ENCODE measurements at places on chromosomes 4 and X. TPM values are rescaled to one million over a fixed set of nuclear protein-coding genes. Genes with fewer than 3 reads are reported as not detected.

C1QTNF7 gene
- total RNA-seq = 2.3 TPM

GRCh38 chrX:71241301-71241700, 12.6 kb downstream of the ZMYM3 start:
- DNase-seq = no peak

- no peak for DNase-seq
Measured at GRCh38 chrX:43446752-43447151, 209.3 kb upstream of the MAOA start.

MAGEE2 gene
- total RNA-seq = 0.40 TPM

KCNE5 gene
- total RNA-seq = 0.47 TPM

SHROOM2 gene
- 1.9 TPM for total RNA-seq

DNA sequence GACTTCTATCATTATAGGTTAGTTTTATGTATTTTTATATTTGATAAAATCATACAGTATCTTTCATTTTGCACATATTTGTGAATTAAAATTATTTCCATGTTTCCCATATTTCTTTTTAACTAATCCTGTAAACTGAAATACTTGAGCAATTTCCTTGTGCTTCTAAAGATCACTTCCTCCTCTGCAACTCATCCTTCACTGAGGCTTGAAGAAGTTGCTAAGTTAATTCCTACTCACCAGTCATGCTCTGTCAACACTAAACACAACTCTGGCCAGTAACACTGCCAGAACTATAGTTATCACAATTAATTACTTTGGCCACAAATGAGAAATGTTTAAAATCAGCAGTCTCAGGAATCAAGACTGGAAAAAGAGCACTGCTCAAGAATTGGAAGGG, 6.7 kb downstream of the SPATA4 start:
- no peak for DNase-seq

DNA sequence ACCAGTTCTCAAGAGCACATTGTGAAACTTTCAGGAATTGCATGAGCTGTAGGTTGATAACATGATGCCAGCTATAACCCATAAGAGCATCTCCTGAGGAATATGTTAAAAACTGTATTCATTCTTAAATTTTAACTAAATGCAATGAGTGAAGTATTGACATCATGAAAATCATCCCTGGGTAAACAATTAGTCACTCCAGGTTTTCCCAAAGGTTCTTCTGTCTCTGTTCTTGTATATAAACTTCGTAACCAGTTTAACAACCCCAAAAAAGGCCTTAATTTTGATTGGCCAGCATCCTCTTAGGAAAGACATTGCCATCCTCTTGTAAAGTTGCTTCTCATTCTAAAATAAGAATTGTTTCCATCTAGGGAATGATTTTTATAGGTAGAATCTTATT, 80.4 kb downstream of the TET2 start:
- DNase-seq = no peak

TEX13C gene
- total RNA-seq = not detected

DNA sequence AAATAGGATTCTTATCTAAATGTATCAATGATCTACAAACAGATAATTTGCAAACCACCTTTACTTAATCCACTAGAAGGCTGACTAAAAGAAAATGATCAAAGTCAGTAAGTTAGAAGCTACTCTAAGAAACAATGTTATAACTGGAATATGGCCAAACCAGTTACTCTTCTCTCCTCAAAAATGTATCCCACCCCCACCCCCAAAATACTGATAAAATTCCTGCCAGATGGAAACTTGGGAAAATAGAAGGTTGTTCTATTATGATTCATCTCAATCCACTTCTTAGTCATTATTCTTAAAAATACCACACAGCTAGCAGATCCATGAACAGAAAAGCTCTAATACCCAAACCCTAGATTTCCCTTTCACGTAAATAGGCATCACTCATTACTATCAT, 206.4 kb downstream of the KLHL13 start:
- DNase-seq = no peak

- no peak for DNase-seq
Measured at GRCh38 chr4:153481478-153481877, 15.3 kb downstream of the TMEM131L start.

GRCh38 chr4:7985891-7986441, 46.3 kb upstream of the AFAP1 start:
- DNase-seq = peak; percentile 69

GRCh38 chrX:113868177-113868576, 715.7 kb upstream of the HTR2C start:
- DNase-seq = no peak

- DNase-seq = no peak
Measured at GRCh38 chr4:40185830-40186664, 10.8 kb upstream of the RHOH start.

OPRPN gene
- not detected for total RNA-seq
